ENCODE measurements at places on chromosomes 3 and 15.
A peak's percentile ranks its signal among the peaks of the same experiment; 100 is the strongest.

GRCh38 chr3:113117511-113118234 is 93.7 kb upstream of the BOC start:
- no peak for DNase-seq

DNA sequence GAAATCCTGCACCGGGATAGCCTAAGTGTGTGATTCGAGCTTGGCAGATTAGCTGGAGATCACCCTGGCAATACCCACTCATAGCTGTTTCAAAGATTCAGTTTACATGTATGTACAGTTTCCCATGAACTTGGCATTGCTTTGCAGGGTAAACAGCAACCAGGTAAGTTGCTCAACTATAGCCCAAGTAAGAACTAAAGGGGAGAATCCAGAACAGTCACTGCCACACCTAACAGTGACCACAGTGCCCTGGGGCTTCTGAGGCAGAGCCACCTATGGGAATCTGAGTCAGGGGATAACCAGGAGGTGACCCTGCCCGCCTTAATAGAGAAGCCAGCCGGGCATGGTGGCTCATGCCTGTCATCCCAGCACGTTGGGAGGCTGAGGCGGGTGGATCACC is 15.9 kb downstream of the CDAN1 start:
- DNase-seq: no peak

GRCh38 chr3:153944084-153944483 is 177.1 kb upstream of the ARHGEF26 start:
- DNase-seq: no peak

DNA sequence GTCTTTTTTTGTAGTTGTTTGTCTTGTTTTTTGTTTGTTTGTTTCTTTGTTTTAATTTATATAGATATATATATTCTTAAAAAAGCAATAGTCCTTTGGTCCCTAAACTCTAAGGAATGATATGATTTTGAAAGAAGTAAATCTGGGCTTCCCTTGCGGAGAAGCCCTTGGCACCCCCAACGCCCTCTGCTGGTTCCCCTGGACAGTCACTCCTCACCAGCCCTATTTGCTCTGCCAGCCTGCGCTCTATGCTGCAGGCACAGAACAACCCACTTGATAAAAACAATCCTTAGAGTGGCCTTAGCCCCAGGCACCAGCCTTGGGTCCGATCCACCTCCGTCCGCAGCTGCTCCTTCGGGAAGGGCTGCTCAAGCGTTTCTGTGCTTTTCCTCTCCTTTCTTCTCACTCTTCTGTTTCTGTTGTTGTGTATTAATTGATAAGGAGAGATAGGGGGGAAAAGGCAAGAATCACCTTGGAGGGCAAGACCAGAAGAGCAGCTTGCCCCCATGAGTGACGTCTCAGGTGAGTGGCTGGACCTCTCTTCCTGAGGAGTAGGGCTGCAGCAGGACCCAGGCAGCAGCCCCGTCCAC is 13.7 kb upstream of the PARP6 start:
- DNase-seq: peak; percentile 25

- no peak for DNase-seq
These were observed 123.6 kb downstream of the TUSC7 start for GRCh38 chr3:116833202-116833601.

DNA sequence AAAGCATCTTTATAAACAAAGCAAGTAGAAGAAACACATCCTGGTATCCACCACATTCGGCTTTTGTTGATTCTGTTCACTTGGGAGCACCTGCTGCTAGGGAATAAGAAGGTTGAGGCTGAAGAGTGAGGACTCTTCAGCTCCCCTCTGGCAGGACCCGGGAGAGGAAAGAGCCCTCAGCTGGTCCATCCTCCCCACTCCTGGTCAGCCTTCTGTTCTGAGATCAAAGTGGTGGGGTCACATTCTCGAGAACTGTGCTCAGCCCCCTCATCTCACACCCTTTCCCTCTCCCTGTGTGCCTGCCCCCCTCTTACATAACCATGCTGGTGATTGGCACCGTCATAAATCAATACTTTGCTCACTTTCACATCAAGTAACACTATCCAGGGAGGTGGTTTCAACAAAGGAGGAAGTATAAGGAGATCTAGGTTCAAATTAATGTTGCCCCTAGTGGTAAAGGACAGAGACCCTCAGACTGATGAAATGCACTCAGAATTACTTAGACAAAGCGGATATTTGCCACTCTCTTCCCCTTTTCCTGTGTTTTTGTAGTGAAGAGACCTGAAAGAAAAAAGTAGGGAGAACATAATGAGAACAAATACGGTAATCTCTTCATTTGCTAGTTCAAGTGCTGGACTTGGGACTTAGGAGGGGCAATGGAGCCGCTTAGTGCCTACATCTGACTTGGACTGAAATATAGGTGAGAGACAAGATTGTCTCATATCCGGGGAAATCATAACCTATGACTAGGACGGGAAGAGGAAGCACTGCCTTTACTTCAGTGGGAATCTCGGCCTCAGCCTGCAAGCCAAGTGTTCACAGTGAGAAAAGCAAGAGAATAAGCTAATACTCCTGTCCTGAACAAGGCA is at the start of gene NR1I2:
Gene NR1I2, plus strand, starts transcription at position 772 of the 869 bp plus-strand sequence.
- DNase-seq: no peak

- no peak for DNase-seq
These were observed 98.0 kb downstream of the KCNAB1 start for GRCh38 chr3:156218353-156218744.

DNA sequence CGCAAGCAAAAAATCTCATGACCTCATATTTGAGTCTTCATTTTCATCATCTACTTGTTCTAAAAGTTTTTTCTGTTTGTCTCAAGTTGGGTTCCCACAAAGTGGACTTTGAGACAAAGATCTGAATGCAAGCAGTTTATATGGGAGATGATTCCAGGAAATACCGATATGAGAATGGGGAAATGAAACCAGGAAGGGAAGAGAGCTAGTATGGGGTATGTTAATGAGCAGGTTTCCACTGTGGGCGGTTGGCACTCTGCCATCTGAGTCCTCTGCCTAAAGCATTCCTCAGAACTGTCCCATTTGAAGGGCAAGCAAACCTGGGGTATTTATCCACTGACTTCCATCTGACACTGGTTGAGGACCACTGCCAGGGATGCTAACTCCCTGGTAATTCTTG is 8.8 kb downstream of the ADPRH start:
- peak; percentile 18 for DNase-seq

DNA sequence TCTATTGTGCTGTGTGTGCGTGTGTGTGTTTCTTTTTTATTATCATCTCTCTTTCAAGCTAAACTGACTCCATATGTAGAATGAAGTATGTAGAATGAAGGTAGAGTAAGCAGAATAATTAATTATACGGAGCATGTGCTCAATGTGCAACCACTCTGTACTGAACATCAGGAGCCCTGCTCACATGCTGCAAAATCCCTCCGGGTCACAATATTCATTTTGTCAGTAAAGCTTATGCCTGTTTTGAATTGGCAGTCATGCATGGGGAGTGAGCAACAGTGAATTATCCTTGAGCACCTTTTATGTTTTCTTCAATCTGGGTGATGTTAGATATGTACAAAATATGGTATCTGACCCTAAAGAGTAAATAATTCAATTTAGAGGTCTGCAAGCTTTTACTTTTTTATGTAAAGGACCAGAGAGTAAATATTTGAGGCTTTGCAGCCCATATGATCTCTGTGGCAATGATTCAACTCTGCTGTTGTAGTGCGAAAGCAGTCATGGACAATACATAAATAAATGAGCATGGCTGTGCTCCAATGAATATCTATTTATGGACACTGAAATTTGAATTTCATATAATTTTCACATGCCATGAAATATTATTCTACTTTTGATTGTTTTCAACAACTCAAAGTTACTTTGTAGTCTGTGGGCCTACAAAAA is 199.9 kb downstream of the VGLL3 start:
- no peak for DNase-seq

- DNase-seq: no peak
These were observed 9.2 kb downstream of the FAM162A start for GRCh38 chr3:122392868-122393844.

- no peak for DNase-seq
These were observed 17.6 kb downstream of the BHLHE40 start for GRCh38 chr3:4996771-4997291.

GRCh38 chr3:13408890-13409289 is 11.2 kb downstream of the NUP210 start:
- DNase-seq: no peak

DNA sequence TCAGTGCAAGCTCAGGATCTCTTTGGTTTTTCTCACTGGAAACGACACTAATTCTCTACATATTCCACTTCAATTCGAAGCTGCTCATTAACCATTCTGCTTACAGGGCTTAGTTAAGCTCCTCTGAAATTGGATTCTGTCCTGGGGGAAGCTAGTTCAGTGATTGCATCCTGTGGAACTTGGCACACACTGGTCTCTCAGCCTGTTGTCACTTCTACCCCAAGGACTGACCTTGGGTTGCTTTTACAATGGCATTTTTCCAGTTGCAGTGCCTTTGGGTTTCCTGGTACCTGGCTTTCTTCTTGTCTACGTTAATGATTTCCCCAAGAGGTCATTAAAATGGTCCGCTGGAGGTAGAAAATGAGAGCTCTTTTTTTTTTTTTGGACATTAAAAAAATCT is 33.3 kb upstream of the GABRB3 start:
- DNase-seq: no peak

- no peak for DNase-seq
These were observed 30.3 kb upstream of the ESYT3 start for GRCh38 chr3:138404121-138404520.

GRCh38 chr3:116512281-116512680 is 67.0 kb upstream of the LSAMP start:
- no peak for DNase-seq

GRCh38 chr15:88115486-88116152 is 140.9 kb downstream of the NTRK3 start:
- DNase-seq: no peak

DNA sequence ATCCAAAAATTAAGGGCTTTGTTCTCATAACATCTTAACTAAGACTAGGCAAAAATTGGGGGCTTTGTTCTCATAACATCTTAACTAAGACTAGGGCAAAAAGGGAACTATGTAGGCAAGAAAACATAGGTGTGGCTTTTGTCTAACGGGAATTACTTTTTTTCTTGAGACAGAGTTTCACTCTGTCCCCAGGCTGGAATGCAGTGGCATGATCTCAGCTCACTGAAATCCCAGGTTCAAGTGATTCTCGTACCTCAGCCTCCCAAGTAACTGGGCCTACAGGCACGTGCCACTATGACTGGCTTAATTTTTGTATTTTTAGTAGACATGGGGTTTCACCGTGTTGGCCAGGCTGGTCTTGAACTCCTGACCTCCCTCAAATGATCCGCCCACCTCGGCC is 49.8 kb upstream of the CSPG5 start:
- no peak for DNase-seq

DNA sequence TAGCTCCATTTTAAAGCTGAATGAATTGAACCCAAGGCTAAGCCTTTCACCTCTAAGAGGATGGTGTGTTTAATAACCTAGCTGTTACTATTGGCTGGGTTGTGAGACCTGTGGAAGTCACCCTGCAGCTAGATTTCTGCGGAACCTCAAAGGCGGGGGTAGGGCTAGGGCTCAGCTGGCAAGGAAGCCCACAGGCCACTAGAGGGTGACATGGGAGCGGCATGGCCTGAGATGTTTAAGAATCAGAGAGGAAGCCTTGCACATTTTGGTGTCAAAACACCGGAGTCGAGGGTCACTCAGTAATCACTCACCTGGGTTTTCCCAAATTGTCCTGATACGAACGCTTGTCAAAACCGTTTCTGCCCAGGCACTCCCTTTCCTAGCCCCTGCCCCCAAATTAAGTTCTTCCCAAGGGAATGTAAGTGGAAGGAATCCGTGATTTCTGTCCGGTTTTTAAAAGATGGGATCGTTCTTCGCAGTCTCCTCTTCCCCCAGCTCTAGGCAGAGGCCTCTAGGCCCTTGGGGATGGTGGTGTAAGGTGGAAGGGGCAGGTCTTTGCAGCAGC is 3.8 kb upstream of the ACAD9 start:
- DNase-seq: peak; percentile 45

- no peak for DNase-seq
These were observed 23.5 kb downstream of the TSEN2 start for GRCh38 chr3:12507591-12508281.

- no peak for DNase-seq
These were observed 279.3 kb upstream of the RASGRP1 start for GRCh38 chr15:38843736-38844590.

GRCh38 chr3:8979262-8979661 is 16.0 kb upstream of the RAD18 start:
- no peak for DNase-seq

DNA sequence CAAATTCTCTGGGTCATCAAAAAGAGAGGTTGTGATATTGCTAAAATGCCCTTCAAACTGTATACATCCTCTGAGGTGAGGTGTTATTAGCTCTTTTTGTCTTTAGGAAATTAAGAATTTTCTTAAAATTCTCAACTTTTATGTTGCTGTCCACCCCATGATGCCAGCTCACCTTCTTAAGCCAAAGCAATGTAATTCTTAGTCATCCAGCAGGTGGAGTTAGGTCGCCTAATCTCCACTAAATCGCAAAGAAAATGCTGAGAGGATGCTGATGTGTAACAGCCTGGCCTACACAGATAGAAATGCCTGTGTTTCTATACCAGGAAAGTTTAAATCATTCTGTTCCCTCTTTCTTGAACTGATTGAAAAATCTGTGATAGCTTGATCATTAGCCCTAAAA is 770.2 kb upstream of the ALCAM start:
- no peak for DNase-seq

- no peak for DNase-seq
These were observed 19.7 kb downstream of the DAPK2 start for GRCh38 chr15:64026591-64026990.

- no peak for DNase-seq
These were observed 1375.1 kb upstream of the ALCAM start for GRCh38 chr3:103991461-103992115.

DNA sequence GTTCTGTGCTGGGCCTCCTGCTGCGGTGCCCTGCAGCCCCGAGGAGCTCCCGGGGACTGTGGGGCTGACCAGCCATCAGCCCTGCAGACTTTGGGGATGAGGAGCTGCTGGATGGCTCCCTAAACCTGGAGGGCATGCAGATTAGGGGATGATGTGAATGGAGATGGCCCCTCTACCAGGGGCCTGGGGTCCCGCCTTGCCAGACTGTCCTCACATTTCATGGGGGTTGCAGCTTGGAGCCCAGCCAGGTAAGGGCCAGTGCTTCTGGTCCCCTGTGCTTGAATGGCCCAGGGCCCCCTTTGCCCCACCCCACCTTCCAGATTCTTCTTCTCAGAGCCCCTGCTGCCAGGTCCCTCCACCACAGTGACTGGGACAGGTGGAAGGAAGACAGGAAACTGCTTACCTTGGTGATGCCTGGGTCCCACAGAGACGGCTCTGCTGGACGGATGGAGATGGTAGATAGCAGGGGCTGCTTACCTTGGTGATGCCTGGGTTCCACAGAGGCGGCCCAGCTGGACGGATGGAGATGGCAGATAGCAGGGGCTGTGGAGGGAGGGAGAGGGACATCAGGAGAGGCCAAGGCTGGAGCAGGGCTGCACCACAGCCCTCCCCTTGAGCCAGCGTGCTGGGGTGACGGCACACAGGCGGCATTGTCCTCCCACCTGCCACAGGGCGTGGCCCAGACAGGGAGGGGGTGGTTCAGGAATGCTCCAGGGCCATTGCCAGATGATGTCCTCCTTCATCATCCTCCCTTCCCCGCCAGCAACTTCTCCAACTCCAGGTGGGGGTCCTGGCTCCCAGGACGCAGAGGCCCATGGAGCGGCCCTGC is at the start of gene SPTBN5:
Gene SPTBN5, minus strand, starts transcription at position 632 of the 829 bp plus-strand sequence. Its CDS starts 556 bp downstream, at position 76.
- no peak for DNase-seq

GRCh38 chr3:183306798-183307671 is 54.0 kb downstream of the B3GNT5 start:
- peak; percentile 27 for DNase-seq

Data from stimulated activated CD8-positive, alpha-beta memory T cell treated with anti-CD3 and anti-CD28 coated beads, Interleukin-2, amount 100 ng/mL, for 48 hours (primary cell).